ENCODE measurements at places on chromosomes 1 and 21. TPM values are rescaled to one million over a fixed set of nuclear protein-coding genes. Genes with fewer than 3 reads are reported as not detected.

DNA sequence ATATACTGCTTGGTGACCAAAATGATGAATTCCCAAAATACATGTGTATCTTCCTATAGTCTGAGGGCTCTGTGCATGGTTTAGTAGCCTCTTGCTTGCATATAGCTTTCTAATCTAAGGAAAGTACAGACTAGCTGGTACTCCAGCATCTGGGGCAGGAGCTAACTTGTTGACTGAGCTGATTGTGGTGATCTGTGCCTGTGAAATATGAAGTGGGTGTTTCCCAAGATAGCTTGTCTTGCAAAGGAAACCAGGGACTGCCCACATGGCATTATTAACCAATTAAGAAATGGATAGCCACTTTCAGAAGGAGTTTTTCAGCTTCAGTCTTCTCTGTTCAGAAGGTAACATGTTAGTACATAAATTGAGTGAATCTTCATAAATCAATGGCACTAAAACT, 219.8 kb downstream of the NEGR1 start:
- H3K36me3 ChIP-seq = no peaks in the 10 kb centered on the region
- H3K4me3 ChIP-seq = no peak overlapping the region
- H3K27me3 ChIP-seq = no peaks in the 10 kb centered on the region
- DNase-seq = no peak
- no peak overlapping the region for H3K27ac ChIP-seq

KRTAP13-2 gene
- not detected for total RNA-seq

DNA sequence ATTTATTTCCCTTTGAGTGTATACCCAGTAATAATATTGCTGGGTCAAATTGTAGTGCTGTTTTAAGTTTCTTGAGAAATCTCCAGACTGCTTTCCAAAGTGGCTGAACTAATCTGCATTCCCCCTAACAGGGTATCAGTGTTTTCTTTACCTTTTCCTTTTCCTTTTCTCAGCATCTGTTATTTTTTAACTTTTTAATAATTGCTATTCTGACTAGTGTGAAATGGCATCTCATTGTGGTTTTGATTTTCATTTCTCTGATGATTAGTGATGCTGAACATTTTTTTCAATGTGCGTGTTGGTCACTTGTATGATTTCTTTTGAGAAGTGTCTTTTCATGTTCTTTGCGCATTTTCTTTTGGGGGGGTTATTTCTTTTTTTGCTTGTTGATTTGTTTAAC, 374.9 kb upstream of the BRINP3 start:
- H3K27ac ChIP-seq = no peak overlapping the region
- H3K4me1 ChIP-seq = no peaks in the 10 kb centered on the region
- H3K36me3 ChIP-seq = no peaks in the 10 kb centered on the region
- no peak for DNase-seq
- no peaks in the 10 kb centered on the region for H3K27me3 ChIP-seq

DNA sequence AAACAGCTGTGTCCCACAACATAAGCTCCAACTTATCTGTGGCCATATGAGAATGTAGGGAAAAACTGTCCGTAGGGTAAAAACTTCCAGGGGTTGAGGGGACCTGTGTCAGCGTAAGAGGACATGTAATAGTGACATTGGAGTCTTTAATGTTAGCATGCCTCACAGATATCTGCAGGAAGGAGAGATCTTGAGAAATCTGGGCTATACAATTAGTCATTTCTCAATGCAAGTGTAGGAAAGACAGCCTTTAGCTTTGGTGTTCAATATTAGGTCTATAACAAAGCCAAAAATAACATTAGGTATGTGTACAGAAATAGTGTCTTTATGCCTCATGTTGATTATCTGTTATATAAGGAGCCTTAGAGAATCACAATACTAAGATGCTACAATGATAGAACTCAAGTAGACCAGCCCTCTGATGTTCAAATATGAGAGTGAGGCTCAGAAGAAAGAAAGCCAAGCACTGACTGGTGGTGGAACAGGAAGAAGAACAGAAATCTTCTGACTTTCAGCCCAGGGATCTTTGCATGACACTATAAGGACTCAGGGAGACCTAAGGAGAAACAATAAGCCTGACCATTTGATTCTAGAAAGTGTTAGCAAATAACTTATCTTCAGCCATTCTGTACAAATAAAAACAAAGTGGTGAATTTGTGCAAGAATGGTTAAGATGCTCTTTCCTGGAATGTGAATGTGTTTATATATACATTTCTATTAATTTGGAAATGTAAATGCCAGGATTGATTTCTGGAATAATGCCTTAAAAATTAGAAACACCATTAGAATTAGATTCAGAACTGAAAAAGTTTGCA, 152.6 kb downstream of the ZC3H11B start:
- DNase-seq = no peak
- no peaks in the 10 kb centered on the region for H3K27me3 ChIP-seq
- no peak overlapping the region for H3K4me3 ChIP-seq
- H3K36me3 ChIP-seq = no peaks in the 10 kb centered on the region
- H3K4me1 ChIP-seq = no peaks in the 10 kb centered on the region

- DNase-seq = no peak
- H3K36me3 ChIP-seq = no peaks in the 10 kb centered on the region
- no peak overlapping the region for H3K27ac ChIP-seq
- H3K4me1 ChIP-seq = no peaks in the 10 kb centered on the region
- H3K4me3 ChIP-seq = no peak overlapping the region
- H3K27me3 ChIP-seq = no peaks in the 10 kb centered on the region
Measured at GRCh38 chr1:85318217-85318616, 41.8 kb upstream of the BCL10 start.

KIAA0040 gene
- total RNA-seq = 50.1 TPM
